ENCODE measurements at places on chromosomes 2 and 18. TPM values are rescaled to one million over a fixed set of nuclear protein-coding genes. Genes with fewer than 3 reads are reported as not detected.

DNA sequence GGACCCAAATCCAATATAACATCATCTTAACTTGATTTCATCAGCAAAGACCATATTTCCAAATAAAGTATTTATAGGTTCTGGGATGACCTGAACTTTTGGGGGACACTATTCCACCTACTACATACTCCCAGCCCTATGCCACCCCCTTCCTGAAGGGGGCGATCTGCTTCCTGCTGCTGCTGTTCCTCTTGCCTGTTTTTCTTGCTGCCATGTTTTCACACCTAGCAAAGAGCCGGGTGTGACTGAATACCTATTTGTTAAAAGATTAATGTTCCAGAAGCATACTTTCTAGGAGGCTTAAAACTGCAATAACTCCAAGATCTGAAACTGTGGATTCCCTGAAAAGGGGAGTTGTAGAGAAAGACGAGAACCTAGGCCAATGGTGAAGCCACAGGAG is 89.7 kb downstream of the ICOS start:
- no peaks in the 10 kb centered on the region for H3K27me3 ChIP-seq
- H3K4me1 ChIP-seq: peaks cover 11% of the 10 kb centered on the region
- no peak for DNase-seq
- no peaks in the 10 kb centered on the region for H3K36me3 ChIP-seq
- H3K4me3 ChIP-seq: no peak overlapping the region

The MYO3B gene
- total RNA-seq: not detected

The NEDD4L gene
- 21.6 TPM for total RNA-seq

The TMEM247 gene
- total RNA-seq: not detected

DNA sequence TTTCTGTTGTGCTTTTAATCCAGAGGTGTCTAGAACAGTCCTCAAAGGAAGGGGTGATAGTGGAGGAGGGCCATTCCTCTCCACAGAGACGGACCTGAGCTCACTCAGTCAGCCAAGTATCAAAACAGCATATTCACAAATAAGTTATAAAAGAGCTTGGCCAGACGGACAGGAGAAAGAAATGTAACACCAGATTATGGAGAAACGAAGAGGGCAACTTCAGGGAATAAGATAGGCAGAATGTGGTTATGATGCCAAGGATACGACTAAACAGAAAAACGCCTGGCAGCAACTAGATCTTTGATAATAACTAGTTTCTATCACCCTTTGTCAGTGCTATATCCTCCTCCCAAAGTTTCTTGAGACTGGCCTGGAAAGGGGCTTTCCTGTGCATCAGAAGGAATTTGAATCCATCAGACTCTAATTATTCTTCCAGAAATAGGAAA is 42.5 kb downstream of the MAP4K3 start:
- H3K36me3 ChIP-seq: no peaks in the 10 kb centered on the region
- no peak for DNase-seq
- no peak overlapping the region for H3K4me3 ChIP-seq

DNA sequence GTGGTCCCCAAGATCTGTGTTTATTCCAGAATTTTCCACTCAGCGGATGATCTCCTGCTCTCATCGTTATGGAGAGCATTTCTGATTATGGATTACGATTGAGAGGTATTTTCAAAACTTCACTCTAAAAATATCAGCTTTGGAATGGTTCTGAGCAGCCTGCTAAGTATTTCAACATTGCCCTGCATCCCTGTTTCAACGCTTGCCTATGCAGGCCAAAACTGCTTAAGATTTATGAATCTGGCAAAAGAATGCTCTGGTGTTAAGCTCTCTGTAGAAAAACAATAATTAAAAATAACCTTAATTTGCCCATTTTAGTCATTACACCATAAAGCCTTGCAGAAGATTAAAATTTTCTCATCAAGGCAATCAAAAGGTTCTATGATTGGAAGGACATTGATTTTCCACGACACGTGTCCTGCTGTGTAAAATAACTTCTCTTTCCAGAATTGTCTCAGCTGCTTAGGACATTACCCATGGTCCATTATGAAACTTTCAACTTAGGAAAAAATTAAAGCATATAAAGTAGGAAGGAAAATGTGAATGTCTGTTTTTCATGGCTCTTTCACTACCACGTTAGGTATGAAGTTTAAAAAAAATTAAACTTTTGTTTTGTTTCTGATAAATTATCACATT is 229.9 kb downstream of the ACKR3 start:
- no peak overlapping the region for H3K4me3 ChIP-seq
- H3K27ac ChIP-seq: no peak overlapping the region
- H3K4me1 ChIP-seq: peaks cover 8% of the 10 kb centered on the region
- no peak for DNase-seq

All from chondrocyte (in vitro differentiated cells).